ENCODE measurements at places on chromosomes 12 and 14. TPM values are rescaled to one million over a fixed set of nuclear protein-coding genes. Genes with fewer than 3 reads are reported as not detected.

Gene C12orf56
- 0.40 TPM for total RNA-seq

Gene ZNF26
- 14.4 TPM for total RNA-seq

Gene NAV3
- 9.4 TPM for total RNA-seq

Gene MSRB3
- 16.2 TPM for total RNA-seq

Gene CDKN3
- total RNA-seq: 177 TPM

Gene DACT1
- total RNA-seq: 0.89 TPM

Gene CYP27B1
- 5.4 TPM for total RNA-seq

Gene TAS2R7
- not detected for total RNA-seq

Gene VWF
- 0.06 TPM for total RNA-seq

Gene SPX
- total RNA-seq: 310 TPM

Gene MGP
- total RNA-seq: not detected

Gene FGF23
- total RNA-seq: not detected

Gene DPF3
- total RNA-seq: not detected

Gene RNASE7
- not detected for total RNA-seq

Gene CCDC196
- total RNA-seq: not detected

GRCh38 chr12:99978152-99978551, 6.6 kb downstream of the ANKS1B start:
- DNase-seq: no peak

- peak; percentile 73 for DNase-seq
Observed at GRCh38 chr14:77158175-77158881, 16.7 kb upstream of the ZDHHC22 start.

- peak; percentile 67 for DNase-seq
Observed at GRCh38 chr12:12696562-12697383, 790 bp upstream of the GPR19 start.

DNA sequence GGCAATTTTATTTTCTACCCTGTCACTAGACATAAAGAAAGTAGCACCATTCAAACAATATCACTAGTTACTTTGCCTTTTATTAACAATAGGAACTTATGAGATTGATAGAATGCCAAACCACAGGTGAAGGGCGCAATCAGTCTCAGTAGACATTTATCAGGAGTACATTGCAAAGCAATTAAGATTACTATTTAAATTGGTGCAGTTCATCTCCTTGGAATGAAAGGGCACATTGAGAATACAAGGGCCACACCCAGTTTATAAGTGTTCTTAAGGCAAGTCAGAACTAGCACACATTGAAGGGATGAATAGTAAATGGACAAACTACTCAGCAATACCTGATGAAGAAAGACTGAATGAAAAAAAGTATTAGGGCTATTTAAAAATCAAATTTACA, 601.4 kb downstream of the C12orf50 start:
- no peak for DNase-seq

DNA sequence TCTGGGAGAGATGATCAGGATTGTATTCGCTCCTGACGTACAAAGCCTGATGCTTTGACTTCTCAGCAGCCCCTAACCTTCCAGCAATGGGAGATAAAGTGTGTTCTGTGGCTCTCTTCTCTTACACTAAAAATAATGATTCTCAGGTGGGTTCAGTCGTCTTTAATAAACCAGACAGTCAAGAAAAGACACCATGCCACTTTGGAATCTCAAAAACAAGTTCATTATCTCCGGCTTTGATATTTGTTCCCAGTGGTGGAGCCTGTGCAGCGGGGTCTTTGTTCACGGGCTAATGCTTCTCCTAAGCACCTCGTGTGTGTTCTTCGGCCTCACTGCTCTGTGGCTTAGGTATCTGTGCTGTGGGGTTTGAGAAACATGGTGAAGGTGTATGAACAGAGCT, 1.6 kb downstream of the ACVR1B start:
- no peak for DNase-seq

DNA sequence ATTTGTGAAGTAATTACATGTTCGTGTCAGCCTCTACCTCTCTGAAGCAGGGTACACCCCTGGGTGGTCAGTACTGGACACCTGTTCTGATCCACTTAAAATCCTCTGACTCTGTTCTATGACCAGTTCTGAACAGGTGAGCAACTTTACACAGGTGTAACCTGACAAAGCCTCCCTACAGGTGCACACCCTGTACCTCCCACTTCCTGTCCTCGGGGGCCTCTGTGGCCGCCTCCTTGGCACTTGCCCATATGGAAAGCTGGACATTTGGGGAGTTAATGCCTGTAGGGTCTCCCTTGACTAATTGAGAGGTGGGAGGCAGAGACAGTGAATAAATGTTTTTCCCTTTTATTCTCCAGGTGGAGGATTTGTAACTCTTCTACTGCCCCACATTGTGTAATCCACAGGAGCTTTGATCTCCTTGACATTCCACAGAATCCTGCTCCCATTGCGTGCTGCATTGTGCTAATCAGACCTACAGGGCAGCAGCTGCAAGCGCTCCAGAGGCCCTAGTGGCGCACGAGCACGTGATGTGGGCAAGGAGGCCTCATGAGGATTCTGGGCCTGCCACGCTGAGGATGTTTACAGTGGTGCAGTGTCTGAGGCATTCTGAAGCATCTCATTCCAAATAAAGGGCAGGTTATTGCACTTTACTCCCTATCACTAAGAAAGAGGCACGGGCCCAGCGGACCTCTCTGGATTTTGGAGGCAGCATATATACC, 45.8 kb upstream of the BATF start:
- no peak for DNase-seq

DNA sequence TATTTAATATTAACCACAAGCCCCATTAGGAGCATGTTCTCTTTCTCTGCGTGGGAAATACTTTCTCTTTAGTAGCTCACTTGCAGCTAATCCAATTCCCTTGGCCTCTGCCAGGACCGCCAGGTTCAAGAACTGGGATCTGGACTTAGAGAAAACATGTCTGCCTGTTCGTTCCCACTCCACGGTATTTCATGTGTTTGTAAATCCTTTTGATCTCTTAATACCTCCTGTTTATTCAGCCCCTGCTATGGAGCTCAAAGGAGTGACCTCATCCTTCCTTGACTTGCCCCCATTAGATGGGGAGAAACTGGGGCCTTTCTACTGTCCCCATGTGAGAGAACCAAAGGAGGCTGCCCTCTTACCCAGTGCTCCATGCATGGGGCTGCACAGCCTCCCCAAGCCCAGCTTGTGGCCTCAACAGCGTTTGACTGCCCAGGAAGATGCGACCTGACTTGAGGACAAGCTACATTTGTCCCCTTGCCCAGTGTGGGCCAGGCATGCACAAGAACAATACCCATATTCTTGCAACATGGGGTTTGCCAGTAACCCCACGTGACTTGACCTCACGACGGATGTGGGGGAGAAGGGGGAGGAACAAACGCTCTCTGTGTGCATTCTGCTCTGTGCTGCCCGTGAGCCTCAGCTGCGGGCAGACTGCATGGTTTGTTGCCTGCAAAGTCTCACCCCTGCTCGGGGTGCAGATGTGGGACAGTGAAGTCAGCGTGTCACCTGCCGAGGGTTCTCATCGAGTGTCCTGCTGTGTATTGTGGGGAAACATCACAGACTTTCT, 30.3 kb downstream of the CD9 start:
- no peak for DNase-seq

GRCh38 chr12:53695152-53696145, 19.6 kb upstream of the ATP5MC2 start:
- DNase-seq: no peak

DNA sequence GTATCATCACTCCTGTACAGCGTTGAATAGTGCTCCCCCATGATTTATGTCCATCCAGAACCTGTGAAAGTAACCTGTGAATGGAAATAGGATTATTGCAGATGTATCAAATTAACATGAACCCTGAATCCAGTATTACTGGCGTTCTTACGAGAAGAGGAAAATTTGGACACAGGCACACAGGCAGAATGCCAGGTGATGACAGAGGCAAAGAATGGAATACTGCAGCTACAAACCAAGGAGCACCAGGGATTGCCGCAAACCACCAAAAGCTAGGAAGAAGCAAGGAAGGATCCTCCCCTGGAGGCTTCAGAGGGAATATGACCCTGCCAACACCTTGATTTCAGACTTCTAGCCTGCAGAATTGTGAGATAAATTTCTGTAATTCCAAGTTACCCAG, 113.5 kb upstream of the EGLN3 start:
- DNase-seq: no peak

- DNase-seq: no peak
Observed at GRCh38 chr12:123384318-123384993, 524 bp downstream of the KMT5A start.

DNA sequence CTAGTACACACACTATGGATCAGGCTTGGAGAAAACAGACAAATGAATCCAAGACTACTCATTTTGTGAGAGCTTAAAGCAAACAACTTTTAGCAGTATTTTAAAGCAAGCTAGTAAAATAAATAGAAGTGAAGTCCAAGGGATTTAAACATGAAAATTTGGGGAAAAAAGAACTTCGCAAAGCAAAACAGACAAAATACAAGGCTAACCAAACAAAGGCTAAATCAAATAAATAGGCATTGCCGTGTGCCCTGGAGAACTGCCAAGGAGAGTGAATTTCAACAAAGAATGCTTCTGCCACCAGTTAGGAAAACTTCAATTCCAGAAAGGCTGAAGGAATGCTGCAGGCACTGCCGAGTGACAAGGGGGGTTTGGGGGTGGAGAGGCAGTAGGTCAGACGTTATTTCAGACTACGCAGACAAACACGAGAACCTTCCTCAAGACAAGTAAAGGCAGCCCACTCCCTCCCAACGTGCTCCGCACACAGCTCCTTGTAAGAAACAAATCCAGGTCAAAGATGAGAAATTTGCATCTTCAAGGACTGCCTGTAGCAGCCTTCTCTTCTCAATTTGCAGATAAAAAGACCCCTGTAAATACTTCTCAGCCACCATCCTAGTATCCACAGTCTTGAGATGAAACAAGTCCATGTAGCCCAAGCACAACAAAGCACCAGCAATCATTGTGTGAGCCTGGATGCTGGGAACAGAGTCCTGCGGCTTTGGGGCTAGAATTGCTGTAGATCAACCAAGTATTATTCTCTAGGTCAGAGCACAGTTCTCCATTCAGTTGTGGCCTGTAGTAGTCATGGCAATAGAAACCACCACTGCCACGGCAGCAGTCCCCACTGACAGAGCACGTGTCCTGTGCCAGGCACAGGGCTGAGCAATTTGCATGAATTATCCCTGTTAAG, 43.3 kb downstream of the EFCAB11 start:
- DNase-seq: no peak

- peak; percentile 95 for DNase-seq
Observed at GRCh38 chr12:64679487-64680001, 69.2 kb downstream of the RASSF3 start.

DNA sequence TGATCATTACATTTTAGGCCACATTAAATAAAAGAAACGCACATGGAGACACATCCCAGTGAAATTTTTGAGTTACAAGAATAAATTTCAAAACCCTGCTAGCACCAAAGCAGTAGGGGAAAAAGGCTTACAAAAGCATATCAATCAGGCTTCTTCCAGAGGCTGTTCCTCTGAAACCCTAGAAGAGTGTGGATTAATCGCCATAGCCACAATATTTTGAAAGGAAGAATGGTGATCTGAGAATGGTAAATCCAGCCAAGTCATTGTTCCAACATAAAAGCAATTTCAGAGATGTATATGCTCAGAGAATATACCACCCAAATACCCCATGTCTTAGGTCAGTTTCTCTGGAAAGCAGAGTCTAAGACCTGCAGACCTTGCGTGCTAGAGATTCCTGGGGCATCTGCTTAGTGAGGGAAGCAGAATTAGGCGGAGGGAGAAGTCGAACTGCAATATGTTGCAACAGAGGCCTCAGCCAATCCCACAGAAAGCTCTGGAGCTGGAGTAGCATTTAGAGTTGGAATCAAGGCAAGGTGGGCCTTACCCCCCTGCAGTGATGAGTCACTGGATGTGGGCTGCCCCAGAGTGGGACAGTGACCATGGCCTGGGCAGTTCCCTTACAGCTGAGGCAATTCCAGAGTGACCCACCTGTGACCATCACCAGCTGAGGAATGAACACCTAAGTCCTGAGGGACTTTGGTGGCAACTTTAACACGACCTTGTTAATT, 125.2 kb downstream of the NTF3 start:
- no peak for DNase-seq

GRCh38 chr12:94180558-94181296, 32.4 kb downstream of the PLXNC1 start:
- no peak for DNase-seq

- no peak for DNase-seq
Observed at GRCh38 chr12:47189728-47190127, 110.0 kb upstream of the AMIGO2 start.

GRCh38 chr12:128852885-128853599, at the start of gene GLT1D1:
TSS of gene GLT1D1 (plus strand) at chr12:128853478. CDS start at chr12:128853582, 104 bp downstream.
- DNase-seq: no peak

DNA sequence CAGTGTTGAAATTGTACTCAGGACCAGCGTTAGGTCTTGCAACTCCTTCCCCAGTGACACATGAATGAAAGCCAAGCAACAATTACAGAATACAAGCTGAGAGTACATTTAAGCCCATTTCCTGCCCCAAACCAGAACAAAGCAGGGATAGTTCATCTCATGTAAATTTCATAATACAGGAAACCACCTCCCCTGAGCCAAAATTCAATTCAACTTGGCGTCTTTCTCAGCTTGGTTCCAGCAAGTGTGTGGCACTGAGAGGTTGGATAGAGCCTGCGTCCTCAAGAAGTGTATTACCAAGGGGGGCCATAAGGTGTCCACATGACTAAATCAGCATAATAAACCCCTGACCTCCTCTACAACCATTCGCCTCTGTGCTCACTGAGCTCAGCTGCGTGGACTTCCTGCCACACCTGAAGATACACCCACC, 278.9 kb upstream of the CRY1 start:
- DNase-seq: no peak

DNA sequence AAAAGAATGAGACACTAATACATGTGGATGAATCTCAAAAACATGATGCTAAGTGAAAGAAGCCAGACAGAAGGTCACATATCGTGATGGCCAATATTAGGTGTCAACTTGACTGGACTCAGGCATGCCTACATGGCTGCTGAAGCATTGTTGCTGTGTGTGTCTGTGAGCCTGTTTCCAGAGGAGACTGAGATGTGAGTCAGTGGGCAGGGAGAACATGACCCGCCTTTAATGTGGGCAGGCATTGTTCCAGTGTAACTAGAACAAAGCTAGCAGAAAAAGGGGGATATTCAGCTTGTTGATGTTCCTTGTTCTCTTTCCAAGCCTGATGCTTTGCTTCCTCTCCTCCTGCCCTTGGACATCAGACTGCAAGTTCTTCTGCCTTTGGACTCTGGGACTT, 47.6 kb downstream of the DCAF5 start:
- DNase-seq: no peak

GRCh38 chr12:20778969-20779368, 31.5 kb upstream of the SLCO1B3 start:
- DNase-seq: no peak

- no peak for DNase-seq
Observed at GRCh38 chr12:79298506-79298905, 392.3 kb downstream of the PAWR start.

GRCh38 chr12:32828552-32828951, 68.0 kb downstream of the PKP2 start:
- no peak for DNase-seq

- no peak for DNase-seq
Observed at GRCh38 chr12:104750061-104750460, 208.0 kb downstream of the SLC41A2 start.
